Right ventricle myocardium superior (tissue), 1 donor: ENCODE measurements at places on chromosomes 6 and 20. TPM values are rescaled to one million over a fixed set of nuclear protein-coding genes. Genes with fewer than 3 reads are reported as not detected.

DNA sequence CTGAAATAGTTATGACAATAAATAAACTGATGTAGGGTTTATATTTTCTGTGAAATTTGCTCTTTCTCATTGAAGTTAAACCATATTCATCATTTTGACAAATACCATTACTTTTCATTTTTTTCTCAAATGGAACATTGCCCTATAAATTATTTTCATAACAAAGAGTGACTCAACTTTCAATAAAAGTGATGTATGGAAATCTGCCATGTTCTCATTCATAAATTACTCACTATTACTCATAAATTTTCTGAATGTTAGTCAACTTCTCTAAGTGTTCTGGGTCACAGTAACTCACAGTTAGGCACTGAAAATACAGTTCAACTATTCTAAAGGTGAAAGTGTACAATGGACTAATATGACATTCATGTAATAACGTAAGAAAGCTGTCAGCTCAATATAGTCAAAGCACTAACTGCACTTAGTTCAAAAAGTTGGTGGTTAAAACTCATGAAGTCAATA lies 19.0 kb upstream of the STX11 start:
- no peak for DNase-seq

DNA sequence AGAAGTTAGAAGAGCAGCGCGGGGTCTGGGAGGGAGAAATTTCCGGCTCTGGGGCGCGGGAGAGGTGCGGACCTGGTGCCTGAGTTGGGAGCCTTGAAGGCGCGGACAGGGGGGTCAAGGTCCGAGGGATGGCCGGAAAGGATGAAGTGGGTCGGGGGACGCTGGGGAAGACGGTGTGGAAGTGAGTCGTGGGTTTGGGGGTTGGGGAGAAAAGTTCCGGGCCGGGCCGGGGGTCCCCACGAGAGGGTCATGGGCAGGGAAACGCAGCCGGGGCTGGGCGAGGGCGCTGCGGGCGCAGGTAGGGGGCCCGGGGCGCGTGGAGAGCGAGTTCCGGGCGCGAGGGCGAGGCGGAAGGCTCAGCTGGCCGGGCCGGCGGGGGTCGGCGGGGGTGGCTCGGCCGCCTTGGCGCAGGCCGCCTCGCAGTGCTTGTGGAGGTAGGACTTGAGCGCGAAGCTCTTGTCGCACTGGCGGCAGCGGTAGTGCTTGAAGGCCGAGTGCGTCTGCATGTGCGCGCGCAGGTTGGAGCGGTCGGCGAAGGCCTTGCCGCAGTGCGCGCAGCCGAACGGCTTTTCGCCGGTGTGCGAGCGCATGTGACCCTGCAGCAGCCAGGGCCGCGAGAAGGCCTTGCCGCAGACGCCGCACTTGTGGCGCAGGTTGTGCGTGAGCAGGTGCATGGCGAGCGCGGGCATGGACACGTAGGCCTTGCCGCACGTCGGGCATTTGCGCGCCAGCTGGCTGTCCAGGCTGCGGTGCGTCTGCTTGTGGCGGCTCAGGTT lies 10.5 kb upstream of the SRXN1 start:
- peak; percentile 47 for DNase-seq

GRCh38 chr20:955656-956055 lies 39.5 kb upstream of the ANGPT4 start:
- no peak for DNase-seq

DNA sequence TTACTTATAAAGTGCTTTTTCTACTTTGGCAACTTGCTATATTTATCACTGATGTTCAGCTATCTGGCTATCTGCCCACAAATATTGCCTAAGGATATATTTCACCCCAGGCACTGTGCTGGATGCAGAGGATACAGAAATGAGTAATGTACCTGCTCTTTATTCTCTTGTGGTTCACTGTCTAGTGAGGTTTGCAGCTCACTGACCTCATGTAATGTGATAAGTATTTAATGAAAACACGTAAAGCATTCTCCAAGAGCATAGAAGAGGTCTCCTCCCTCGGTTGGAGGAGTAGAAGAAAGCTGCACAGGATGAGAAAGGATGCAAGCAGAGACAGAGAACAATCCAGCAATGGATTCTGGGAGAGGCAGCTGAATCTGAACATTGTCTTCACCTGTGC lies 610.7 kb downstream of the CBLN4 start:
- DNase-seq = no peak

DNA sequence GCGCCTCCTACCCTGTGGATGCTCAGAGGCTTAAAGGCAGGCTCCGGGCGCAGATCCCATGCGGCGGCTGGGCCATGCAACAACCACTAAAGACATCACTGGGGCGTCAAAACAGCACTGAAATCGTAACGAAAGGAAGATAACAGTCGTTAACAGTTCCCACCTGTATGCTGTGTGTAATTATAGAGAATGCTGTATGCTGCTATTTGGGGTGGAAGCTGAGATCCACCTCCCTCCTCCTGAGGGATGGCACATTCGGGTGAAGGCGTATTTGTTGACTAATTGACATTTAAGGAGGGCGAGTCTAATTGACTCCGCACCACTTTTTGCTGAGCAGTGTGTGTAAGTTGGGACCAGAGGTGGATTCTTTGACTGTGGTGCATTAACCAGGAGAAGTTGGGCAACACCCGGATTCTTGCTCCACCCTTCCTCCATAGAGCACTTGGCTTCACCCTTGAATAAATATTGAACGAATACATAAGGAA lies 687 bp downstream of the SLC35A1 start:
- DNase-seq = no peak

- no peak for DNase-seq
These were observed 67.1 kb downstream of the ESF1 start for GRCh38 chr20:13717631-13718044.

DNA sequence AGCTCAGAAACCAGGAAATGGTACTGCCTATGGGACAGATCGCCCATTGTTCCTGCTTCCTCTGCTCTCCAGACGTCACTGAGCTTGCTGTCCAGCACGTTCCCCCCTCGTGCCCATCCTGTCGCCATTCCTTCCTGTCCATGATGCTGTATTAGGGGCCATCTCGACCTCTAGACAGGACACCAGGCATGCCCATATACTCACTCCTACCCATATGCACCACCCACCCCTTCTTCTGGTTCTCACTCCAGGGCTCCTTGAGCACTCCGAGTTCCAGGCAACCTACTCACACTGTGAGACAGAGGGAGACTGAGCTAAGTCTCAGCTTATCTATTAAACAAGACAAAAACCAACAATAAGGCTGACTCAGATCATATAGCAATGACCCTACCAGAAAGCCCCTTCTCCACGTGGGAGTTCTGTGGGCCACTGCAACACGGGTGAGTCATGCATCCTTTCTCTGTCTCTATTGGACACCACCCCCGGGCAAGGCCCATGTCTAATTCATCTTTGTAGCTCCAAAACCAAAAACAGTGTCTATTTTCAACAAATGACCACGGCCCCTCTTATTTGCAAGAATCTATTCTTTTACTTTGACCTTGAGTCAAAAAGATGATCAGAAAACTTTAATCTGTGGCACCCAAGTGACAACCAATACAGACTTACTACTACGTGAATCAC lies 65.7 kb downstream of the PSMG4 start:
- DNase-seq = no peak

DNA sequence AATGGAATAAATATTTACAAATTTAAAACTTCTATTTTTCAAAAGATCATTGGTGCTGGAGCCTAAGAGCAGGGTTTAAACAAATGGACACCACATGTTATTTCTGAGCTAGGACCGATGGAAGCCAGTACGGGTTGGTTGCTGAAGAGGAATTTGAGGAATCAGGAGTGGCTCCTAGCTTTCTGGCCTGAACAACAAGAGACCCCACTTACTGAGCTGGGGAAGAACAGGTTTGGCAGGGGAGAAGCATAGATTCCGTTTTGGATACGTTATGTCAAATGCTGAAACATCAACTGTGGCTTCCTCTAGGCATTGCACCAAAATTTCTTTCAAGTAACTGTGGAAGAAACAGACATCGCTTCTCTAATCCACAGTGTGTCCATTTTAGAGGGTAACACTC lies 6.7 kb downstream of the WDR27 start:
- DNase-seq = no peak

- no peak for DNase-seq
These were observed 42.3 kb upstream of the PTPN1 start for GRCh38 chr20:50467718-50468356.

DNA sequence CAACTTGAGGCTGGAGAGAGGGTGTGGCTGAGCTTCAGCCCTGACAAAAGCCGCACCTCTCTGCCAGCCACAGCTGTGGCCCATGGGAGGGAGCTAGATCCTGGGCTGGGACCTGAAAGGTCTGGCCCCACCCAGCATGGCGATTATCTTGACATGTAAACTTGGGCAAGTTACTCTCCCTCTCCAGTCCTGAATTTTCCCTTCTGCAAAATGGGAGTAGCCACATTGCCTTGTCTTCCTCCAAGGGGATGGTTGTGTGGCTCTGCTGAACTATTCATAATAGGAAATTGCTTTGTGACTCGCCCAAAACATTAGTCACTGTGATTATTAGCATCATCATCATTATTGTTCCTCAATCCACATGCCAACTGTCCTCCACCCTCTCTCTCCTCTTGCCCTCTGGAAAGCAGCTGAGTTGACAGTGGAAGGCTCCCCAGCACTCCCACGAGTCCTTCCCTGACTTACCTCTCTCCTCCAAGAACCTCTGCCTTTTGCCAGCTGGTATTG lies 23.0 kb upstream of the RBPJL start:
- no peak for DNase-seq

- DNase-seq = no peak
These were observed 4.5 kb downstream of the SNAI1 start for GRCh38 chr20:49987015-49987867.

DNA sequence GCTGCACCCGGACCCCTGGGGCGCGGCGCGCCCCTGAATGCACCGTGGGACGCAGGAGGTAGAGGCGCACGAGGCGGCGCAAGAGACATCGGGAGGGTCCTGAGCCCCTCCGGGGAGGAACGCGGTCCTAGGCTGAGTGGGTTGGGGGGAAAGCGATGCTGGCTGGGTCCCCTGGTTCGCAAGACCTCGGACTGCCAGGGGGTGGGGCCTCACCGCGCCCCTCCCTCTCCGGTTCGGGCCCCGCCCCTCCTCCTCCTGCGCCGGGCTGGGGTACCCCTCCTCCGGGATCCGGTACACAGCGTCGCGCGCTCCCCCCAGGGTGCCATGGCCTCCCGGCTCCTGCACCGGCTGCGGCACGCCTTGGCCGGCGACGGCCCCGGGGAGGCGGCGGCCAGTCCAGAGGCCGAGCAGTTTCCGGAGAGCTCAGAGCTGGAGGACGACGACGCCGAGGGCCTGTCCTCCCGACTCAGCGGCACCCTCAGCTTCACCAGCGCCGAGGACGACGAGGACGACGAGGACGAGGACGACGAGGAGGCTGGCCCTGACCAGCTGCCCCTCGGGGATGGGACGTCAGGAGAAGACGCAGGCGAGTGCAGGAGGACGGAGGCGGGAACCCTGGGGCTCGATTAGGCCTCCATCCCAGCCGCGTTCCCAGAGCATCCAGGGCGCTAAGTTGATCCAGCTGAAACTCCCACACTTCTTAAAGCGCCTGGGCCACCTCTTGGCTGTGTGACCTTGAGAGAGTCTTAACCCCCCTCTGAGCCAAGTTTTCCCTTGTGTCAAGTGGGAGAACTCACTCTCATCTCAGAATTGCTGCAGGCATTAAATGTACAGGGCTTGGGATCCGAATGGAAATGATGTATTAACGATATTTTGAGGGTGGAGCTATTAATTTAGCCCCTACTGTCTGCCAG lies 541 bp downstream of the SNX21 start:
- DNase-seq = peak; percentile 84

The NHLRC1 gene
- 1.2 TPM for total RNA-seq

The IL17A gene
- total RNA-seq = not detected

The SLC13A3 gene
- total RNA-seq = 0.30 TPM

The SERPINB1 gene
- 25.3 TPM for total RNA-seq

The GSTA1 gene
- not detected for total RNA-seq

The SMOC2 gene
- 10.9 TPM for total RNA-seq

The MATN4 gene
- total RNA-seq = not detected
